Adipocyte (in vitro differentiated cells): ENCODE measurements at places on chromosomes 3 and 15.

GRCh38 chr3:37935756-37936666 lies 54.6 kb upstream of the VILL start:
- peak; percentile 88 for DNase-seq

- DNase-seq: peak; percentile 66
Observed at GRCh38 chr15:79283252-79284048, 928 bp downstream of the ANKRD34C start.

DNA sequence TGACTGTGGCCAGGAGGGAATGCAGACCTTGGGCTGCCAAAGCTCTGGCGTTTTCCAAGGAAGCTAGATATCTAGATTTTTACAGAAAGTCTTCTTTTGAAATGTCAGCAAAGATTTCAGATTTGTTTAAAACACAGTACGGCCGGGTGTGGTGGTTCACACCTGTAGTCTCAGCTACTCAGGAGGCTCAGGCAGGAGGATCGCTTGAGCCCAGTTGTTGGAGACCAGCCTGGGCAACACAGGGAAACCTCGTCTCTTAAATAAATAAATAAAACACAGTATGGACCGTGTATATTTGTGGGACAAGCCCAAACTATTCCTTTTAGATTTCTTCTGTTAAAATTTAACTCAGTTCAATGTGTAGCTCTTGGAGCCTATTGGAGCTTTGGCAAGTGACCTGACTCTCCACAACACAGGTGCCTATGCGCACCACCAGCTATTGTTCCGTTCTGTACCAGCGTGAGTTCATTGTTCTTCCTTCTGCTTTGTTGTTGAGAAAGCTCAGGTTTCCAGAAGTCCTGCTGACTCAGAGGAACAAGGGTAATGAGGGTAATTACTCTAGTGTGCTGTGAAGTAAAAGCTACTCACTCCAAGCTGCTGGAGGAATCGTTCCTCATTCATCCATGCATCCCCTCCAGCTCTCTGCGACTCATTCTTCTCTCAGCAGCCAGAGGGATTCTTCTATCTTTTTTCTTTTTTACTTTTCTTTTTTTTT lies 73.1 kb upstream of the SLC6A6 start:
- DNase-seq: peak; percentile 52

DNA sequence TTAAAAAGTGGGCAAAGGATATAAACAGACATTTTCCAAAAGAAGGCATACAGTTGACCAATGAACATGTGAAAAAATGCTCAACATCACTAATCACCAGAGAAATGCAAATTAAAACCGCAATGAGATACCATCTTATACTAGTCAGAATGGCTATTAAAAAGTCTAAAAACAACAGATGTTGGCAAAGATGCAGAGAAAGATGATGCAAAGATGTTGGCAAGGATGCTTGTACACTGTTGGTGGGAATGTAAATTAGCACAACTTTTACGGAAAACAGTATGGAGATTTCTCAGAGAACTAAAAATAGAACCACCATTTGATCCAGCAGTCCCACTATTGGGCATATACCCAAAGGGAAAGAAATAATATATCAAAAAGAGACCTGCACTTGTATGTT lies 53.5 kb downstream of the TLNRD1 start:
- no peak for DNase-seq

DNA sequence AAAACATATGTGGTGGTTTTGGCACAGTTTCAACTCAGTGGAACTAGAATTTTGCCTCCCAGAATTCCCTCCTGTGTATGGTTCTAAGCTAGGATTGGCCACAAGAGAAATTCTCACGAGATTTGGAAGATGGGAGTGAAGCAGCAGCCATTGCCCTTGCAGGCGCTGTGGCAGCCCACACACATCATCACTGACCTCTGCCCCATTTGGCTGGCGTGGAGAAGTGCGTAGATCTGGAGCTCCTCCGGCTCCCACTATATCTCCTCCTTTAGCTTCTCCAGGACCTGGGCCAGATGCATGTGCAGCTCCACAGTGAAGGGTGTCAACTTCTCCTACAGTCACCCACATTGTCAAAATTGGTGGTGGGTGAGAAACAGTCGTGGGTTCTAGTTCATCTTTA lies 199.6 kb downstream of the EFHB start:
- no peak for DNase-seq

DNA sequence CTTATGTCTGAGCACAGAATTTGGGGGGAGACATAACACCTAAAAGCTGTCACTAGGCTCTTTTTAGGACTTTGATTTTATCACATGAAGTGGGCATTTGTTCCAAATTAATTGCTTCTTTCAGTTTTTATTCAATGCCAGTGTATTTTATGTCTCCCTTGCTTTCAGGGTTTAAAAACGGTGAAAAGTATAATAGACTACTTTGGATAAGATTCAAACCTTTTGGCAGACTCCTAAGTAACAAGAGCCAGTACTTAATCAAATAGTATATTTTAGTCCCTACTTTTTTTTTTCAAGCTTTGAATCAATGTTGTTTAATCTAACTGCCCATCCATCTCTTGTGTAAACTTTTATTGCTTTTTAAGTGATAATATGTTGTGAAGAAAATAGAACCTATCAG lies 847.2 kb upstream of the DPPA4 start:
- DNase-seq: no peak

DNA sequence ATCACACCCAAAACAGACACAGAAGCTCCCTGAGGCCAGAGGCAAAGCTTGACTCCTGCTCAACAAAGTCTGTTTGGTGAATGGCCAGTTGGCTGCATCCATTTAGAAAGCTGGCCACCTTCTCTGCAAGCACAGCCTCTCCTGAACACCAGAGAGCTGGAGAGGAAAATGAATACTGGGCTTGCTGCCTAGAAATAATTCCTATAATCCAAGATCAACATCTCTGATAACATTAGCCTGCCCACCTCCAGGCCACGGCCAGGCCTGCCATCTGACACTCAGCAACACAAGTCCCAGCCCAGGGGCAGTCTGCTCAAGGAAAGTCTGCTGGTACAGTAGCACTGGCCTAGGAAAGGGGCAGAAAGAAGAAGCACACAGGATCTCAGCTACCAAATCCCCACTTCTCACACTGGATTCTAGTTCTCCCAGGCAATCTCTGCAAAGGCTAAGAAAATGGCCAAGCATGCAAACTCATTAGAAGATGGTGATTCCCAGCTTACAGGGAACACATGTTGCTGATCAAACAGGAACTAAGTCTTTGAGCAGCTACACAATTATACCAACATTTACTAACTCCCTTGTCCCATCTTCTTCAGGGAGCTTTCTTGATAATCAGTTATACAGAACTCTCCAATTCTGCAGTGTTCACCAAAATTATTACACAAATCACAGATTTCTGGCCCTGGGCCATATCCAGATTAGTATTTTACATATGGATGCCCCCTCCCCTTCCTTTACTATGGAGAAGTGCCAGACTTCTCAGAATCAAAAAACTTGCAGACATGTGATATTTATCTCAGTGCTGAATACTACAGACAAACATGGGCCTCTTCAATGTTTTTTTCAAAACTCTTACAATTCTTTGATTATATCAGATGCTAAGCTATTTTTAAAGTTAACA lies 9.9 kb downstream of the TBC1D2B start:
- DNase-seq: peak; percentile 65

DNA sequence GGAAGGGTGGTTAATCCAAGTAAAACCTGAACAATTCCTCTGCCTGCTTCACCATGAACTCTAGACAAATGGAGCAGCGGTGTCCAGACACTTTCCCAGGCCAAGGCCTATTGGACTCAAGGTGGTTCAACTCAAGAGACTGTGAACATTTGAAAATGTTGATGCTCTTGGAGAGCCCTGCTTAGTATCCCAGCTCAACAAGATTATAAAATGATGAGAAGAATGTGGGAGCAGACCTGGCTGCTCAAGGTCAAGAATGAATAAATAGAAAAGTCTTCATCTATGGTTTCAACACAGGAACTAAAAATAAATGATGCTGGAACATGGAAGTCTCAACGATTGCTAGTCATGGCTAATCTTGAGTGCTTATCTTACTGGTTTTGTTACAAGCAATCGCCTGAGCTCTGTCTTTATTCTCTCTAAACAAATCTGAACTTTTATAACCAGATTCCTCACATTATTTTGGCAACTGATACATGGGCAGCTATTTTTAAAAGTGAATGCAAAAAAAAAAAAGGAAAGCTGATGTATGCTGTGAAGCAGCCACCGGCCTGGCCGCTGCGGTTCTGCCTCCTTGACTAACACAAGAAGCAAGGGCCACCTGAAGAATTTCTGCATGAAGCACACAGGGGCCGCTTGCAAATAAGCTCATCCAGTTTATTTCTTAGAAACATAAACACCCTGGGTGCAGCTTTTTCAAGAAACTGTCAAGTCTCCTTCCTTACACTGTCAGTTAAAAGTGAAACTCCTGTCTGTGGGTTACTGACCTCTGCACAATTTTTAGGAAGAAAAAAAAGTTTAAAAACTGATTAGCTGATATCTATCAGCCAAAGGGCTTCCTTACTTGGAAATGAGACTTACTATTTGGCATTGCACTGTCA lies 120.1 kb upstream of the ARHGEF3 start:
- peak; percentile 42 for DNase-seq

GRCh38 chr3:23611737-23612295 lies 193.9 kb upstream of the UBE2E1 start:
- peak; percentile 55 for DNase-seq

DNA sequence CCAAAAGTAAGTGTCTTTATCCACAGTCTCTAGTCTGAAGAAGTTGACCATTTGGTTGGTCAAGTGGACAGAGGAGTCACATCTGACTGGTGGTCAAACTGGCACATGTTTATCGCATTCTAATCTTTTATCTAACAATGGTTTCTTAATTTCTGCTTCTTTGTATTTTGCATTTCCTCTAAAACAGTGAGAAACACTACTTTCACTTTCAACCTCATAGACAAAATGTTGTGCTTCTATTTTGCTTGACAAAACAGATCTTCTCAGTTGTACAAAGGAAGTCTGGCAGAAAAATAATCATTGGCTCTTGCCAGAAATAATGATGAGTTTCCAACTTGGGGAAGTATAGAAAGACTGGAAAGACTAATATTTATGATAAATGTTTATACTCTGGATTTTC lies 103.9 kb downstream of the MME start:
- DNase-seq: no peak

GRCh38 chr15:93942269-93942694 lies 289.1 kb upstream of the MCTP2 start:
- DNase-seq: no peak

GRCh38 chr3:11349446-11349845 lies 77.2 kb downstream of the ATG7 start:
- DNase-seq: peak; percentile 25

GRCh38 chr15:72155003-72155621 lies 36.9 kb downstream of the SENP8 start:
- DNase-seq: peak; percentile 68
